ENCODE measurements at places on chromosomes 1 and 21.

DNA sequence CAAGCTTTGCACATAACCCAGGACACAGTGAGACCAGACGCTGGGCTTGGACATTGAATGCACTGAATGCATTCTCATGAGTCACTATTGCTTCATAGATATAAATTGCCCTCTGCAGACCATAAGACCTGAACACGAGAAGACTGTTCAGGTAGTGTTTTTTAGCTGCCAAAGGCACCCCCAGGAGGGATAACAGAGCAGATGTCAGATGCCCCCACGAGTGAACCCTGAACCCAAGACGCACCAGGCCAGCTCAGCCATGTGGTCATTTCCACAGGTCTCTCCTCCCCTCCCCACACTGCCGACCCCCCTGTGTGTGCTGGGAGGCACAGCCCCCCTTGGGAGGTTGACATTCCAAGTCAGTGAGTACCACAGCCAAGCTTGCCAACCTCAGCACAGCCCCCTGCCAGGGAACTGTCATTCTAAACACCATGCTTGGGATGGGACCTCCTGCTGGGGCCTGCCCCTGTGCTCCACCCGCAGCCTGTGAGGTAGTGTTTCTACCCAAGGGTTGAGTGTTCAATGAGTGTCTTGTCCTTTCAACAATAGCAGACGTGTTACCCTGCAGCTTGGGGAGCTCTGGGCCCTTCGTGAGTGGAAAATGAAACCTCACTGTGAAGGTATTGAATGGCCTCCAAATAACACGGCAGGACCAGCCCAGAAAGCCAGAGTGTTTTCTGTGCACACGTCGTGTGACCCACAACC, 68.2 kb downstream of the PSMG1 start:
- no peak for DNase-seq

DNA sequence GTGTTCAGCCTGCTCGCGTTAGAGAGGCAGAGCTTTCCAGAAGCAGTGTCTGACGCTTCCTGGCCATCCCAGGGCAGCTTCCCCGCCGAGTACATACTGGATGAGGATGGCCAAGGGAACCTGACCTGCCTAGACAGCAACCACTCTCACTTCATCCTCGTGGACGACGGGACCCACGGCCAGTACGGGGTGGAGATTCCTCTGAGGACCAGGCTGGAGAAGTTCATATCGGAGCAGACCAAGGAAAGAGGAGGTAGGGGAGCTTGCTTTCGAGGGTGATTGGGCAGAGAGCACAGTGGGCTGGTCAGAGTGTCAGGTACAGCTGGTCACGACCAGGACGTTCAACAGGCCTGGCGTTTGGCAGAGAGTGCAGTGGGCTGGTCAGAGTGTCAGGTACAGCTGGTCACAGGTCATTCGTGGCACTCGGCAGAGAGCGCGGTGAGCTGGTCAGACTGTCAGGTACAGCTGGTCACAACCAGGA, 22.4 kb downstream of the TRPM2 start:
- no peak for DNase-seq

GRCh38 chr1:194533641-194534040, 1347.2 kb upstream of the B3GALT2 start:
- no peak for DNase-seq

DNA sequence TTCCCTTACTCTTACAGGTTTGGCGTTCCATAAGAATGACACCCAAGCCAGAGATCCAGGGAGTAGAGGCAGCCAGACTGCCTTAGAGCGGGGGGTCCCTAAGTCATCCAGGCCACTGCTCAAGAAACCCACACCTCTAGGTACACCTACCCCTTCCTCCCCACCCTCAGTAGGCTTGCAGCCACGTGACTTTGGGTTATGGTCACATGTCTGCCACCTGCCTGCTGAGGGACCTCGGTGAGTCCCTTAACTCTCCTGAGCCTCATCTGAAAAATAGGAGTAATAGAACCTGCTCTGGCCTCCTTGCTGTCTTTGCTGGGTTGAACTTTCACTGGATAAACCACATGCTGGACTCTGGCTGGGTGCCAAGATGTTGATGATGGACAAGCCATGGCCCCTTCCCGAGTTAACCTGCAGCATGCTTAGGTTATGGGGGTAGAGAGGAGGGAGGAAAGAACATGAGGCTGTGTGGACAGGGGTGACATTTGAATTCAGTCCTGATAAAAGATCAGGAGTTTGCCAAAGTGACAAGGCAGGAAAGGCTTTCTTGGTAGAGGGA, 4.5 kb downstream of the RPS6KA1 start:
- no peak for DNase-seq

DNA sequence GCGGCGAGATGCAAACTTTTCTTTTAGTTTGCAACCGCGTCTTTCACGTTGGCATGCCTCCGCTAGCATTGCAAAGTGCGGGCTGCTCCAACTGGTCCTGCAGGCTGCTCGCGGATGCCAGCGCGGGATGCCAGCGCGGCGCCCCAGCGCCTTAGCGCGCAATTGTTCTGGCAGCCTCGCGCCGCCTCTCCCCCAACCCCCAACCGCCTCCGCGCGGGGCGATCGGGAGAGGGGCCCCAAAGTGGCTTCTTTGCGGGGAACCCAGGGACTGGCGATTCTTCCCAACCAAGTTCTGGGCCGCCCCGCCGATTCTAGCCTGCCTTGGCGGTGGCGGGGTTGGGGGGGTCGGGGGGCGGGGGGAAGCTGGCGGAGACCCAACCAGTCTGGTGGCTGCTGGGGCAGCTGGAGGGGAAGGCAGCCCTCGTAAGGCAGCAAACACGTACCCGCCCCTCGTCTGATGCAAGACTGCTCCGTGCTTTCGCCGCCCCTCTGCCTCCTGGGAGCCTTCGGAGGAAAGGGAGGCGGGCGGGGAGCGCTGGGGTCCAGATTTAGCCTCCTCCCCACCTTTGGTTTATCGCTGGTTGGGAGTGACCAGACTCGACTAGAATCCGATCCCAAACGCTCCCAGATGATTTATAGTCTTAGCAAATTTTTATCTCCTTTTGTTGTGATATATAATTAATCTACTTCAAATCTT, 756 bp downstream of the PHGDH start:
- DNase-seq: no peak

- DNase-seq: no peak
Observed at GRCh38 chr1:201708085-201708512, 120.9 kb upstream of the IPO9 start.

Measured in CD4-positive, alpha-beta T cell treated with Interleukin-6 at 100 ng/mL for 8 hours (primary cell).